ENCODE measurements at places on chromosomes 7 and 10. TPM values are rescaled to one million over a fixed set of nuclear protein-coding genes. Genes with fewer than 3 reads are reported as not detected.

PNLIPRP3 gene
- total RNA-seq = not detected

AGAP9 gene
- total RNA-seq = 10.0 TPM

KCP gene
- 0.44 TPM for total RNA-seq

AOAH gene
- total RNA-seq = not detected

MALRD1 gene
- total RNA-seq = not detected

GIMAP5 gene
- total RNA-seq = 0.14 TPM

ADCYAP1R1 gene
- not detected for total RNA-seq

TDRD1 gene
- not detected for total RNA-seq

EPHA1 gene
- total RNA-seq = not detected

BAIAP2L1 gene
- 10.2 TPM for total RNA-seq

SPOCK2 gene
- total RNA-seq = 0.44 TPM

RTKN2 gene
- 7.2 TPM for total RNA-seq

RAPGEF5 gene
- total RNA-seq = 0.29 TPM

APBB1IP gene
- total RNA-seq = 2.7 TPM
